ENCODE measurements at places on chromosomes 13 and 19. TPM values are rescaled to one million over a fixed set of nuclear protein-coding genes. Genes with fewer than 3 reads are reported as not detected.

- H3K36me3 ChIP-seq: no peaks in the 10 kb centered on the region
- no peak overlapping the region for H3K4me3 ChIP-seq
- H3K27me3 ChIP-seq: no peaks in the 10 kb centered on the region
Measured at GRCh38 chr19:29001141-29001581, 211.8 kb downstream of the UQCRFS1 start.

GRCh38 chr19:39834287-39834841 lies 402 bp upstream of the DYRK1B start:
- no peak for DNase-seq
- peak overlapping the region; percentile 63 for H3K4me3 ChIP-seq
- H3K27me3 ChIP-seq: no peaks in the 10 kb centered on the region
- H3K27ac ChIP-seq: peak overlapping the region; percentile 84
- H3K4me1 ChIP-seq: peaks cover 25% of the 10 kb centered on the region
- peaks cover 64% of the 10 kb centered on the region for H3K36me3 ChIP-seq

GRCh38 chr19:13978351-13979243 lies 26.3 kb downstream of the DCAF15 start:
- H3K4me1 ChIP-seq: peaks cover 22% of the 10 kb centered on the region
- H3K36me3 ChIP-seq: peaks cover 11% of the 10 kb centered on the region
- no peaks in the 10 kb centered on the region for H3K27me3 ChIP-seq

- H3K27me3 ChIP-seq: no peaks in the 10 kb centered on the region
- H3K4me1 ChIP-seq: peaks cover 8% of the 10 kb centered on the region
- no peak overlapping the region for H3K4me3 ChIP-seq
Measured at GRCh38 chr19:57302020-57302465, 18.2 kb upstream of the ZNF543 start.

GRCh38 chr19:3983936-3984583 lies 1.2 kb downstream of the EEF2 start:
- H3K27me3 ChIP-seq: no peaks in the 10 kb centered on the region
- peak overlapping the region; percentile 87 for H3K4me3 ChIP-seq
- DNase-seq: peak; percentile 53

- H3K27me3 ChIP-seq: no peaks in the 10 kb centered on the region
- peaks cover 47% of the 10 kb centered on the region for H3K4me1 ChIP-seq
- no peak overlapping the region for H3K27ac ChIP-seq
- no peaks in the 10 kb centered on the region for H3K36me3 ChIP-seq
- peak; percentile 44 for DNase-seq
- H3K4me3 ChIP-seq: no peak overlapping the region
Measured at GRCh38 chr13:79457948-79458347, 23.0 kb upstream of the NDFIP2 start.

DNA sequence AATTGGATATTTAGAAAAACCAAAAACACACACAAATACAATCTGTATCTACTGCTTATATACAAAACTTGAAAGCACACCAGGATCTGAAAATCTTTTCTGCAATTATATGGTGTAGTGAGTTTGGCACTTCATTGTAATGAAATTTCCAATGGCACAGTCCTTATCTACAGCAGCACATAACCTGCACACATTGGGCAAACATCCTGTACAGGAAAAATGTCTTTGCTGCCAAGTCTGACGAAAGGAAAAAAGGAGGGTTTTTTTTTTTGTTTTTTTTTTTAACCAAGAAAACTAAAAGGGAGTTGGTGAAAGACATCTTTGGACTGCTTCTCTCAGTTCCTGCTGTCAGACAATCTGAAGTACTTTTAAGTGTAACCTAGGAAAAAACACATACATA lies 107.8 kb downstream of the FOXO1 start:
- peaks cover 54% of the 10 kb centered on the region for H3K36me3 ChIP-seq
- H3K4me1 ChIP-seq: peaks cover 79% of the 10 kb centered on the region
- H3K27ac ChIP-seq: peak overlapping the region; percentile 77
- H3K4me3 ChIP-seq: no peak overlapping the region
- DNase-seq: no peak

DNA sequence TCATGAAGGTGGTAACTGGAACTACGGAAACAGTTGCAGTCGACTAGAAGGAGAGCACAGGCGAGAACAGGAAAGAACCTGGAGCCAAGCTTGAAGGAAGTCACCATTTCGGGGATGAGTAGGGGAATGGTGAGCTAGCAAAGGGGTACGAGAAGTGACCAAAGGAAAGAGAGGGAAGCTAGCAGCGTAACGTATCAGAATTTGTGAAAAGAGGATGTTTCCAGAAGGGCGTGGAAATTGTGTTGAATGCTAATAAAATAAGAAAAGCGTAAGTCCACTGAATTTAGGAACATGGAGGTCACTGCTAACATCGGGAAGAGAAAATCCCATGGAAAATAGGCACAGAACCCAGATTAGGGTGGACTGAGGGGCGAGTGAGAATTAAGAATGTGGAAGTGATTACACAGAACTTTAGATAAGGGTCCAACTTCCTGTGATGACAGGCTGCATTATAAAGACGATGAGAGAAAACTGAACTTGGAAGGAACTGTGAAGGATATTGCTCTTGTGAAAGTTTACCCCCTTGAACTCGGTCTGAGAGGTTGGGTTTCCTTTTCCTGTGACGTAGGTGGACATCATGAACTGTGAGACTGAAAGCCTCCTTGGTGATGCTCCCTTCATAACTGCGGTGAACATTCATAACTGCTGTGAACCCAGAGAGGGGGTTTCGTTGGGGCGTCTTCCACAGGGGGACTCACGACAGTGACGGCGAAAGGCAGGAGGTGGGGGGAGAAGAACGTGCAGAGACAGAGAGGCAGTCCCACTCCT lies 2.0 kb upstream of the FFAR2 start:
- H3K27ac ChIP-seq: no peak overlapping the region
- no peak overlapping the region for H3K4me3 ChIP-seq
- no peaks in the 10 kb centered on the region for H3K36me3 ChIP-seq
- peaks cover 32% of the 10 kb centered on the region for H3K4me1 ChIP-seq
- peaks cover 19% of the 10 kb centered on the region for H3K27me3 ChIP-seq

DNA sequence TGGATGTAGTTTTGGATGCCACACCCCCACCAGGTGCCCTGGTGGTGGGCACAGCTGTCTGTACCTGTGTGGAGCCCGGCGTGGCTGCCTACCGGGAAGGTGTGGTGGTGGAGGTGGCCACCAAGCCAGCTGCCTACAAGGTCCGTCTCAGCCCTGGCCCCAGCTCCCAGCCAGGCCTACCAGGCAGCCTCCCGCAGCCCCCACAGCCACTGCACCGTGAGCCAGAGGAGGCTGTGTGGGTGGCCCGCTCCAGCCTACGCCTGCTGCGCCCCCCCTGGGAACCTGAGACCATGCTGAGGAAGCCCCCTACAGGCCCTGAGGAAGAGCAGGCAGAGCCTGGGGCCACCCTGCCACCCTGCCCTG lies 3.5 kb downstream of the CIC start:
- H3K4me1 ChIP-seq: peaks cover 49% of the 10 kb centered on the region
- DNase-seq: no peak
- no peaks in the 10 kb centered on the region for H3K27me3 ChIP-seq
- H3K36me3 ChIP-seq: peaks cover 28% of the 10 kb centered on the region
- H3K4me3 ChIP-seq: no peak overlapping the region

DNA sequence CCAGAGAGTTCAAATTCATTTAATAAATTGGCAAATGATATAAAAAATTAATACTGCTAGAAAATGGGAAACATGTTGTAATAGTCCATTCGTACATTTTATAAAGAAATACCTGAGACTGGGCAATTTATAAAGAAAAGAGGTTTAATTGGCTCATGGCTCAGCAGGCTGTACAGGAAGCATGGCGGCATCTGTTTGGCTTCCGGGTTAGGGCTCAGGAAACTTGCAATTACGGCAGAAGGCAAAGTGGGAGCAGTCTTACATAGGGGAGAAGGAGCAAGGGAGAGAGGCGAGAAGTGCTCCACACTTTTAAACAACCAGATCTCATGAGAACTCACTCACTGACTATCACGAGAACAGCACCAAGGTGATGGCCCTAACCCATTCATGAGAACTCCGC lies 512.0 kb downstream of the DACH1 start:
- no peaks in the 10 kb centered on the region for H3K36me3 ChIP-seq
- no peak overlapping the region for H3K4me3 ChIP-seq
- no peaks in the 10 kb centered on the region for H3K27me3 ChIP-seq
- H3K27ac ChIP-seq: no peak overlapping the region
- no peaks in the 10 kb centered on the region for H3K4me1 ChIP-seq

DNA sequence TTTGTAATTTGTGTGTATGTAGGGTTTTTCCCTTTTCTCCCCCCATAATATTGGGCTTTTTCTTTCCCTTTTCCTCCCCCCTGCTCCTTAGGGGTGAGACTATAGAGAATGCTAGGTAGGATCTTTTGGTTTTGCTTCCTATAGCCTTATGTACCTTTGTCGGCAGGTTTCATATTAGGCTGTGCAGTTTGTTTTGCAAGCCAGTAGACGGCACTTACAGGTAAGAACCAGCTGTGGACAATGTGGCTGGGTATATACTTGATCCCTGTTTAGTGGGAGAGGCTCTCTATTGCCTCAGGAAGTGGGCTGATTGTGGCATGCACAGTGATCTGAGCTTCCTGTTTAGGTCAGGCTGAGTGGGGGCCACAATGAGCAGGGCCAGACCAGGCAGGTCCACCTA lies 359.2 kb upstream of the OBI1 start:
- H3K4me3 ChIP-seq: no peak overlapping the region
- no peaks in the 10 kb centered on the region for H3K36me3 ChIP-seq
- no peaks in the 10 kb centered on the region for H3K4me1 ChIP-seq
- H3K27me3 ChIP-seq: no peaks in the 10 kb centered on the region
- DNase-seq: no peak

DNA sequence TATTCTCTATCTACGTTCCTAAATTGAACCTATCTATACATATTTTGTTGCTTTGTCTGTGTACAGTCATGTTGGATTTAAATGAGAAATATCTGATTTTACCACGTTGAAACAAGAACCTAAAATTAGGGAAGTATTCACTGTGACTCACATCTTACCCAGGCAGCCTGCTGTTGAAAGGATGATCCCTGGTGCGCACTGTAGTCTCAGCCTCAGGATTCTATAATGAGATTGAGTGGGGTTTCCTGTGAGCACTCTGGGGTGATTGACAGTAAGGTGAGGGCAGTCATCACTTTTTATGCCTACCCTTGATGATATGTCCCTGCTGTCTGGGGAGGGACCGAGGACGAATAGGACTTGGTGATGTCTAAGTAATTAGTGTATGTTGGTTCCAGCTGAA lies 35.4 kb downstream of the PCCA start:
- H3K4me1 ChIP-seq: no peaks in the 10 kb centered on the region
- peaks cover 20% of the 10 kb centered on the region for H3K36me3 ChIP-seq
- no peak overlapping the region for H3K27ac ChIP-seq
- H3K27me3 ChIP-seq: no peaks in the 10 kb centered on the region
- H3K4me3 ChIP-seq: no peak overlapping the region

DNA sequence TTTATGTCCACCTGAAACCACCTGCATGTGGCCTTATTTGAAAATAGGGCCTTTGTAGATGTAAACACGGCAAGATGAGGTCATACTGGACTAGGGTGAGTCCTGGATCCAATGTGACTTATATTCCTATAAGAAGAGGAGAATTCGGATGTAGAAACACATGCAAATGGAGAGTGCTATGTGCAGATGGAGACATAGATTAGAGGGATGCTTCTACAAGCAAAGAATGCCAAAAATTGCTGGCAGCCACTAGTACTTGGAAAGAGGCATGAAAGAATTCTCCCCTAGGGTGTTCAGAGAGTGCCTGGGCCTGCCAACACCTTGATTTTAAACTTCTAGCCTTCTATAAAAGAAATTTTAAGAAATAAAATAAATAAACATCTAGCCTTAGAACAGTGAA lies 226.1 kb downstream of the RFC3 start:
- H3K4me3 ChIP-seq: no peak overlapping the region
- no peaks in the 10 kb centered on the region for H3K4me1 ChIP-seq

GRCh38 chr19:35048911-35049411 lies 7.4 kb downstream of the HPN start:
- no peak overlapping the region for H3K4me3 ChIP-seq
- no peak for DNase-seq
- no peaks in the 10 kb centered on the region for H3K27me3 ChIP-seq

GRCh38 chr13:93562676-93563075 lies 336.1 kb downstream of the GPC6 start:
- H3K36me3 ChIP-seq: no peaks in the 10 kb centered on the region
- H3K4me1 ChIP-seq: no peaks in the 10 kb centered on the region
- H3K4me3 ChIP-seq: no peak overlapping the region
- no peak overlapping the region for H3K27ac ChIP-seq

JUNB gene
- 412 TPM for total RNA-seq

ZNF221 gene
- 1.9 TPM for total RNA-seq

NLRP4 gene
- not detected for total RNA-seq

DACT3 gene
- 2.9 TPM for total RNA-seq

CLIP3 gene
- 0.16 TPM for total RNA-seq

FFAR2 gene
- total RNA-seq: not detected

LYPD5 gene
- 0.86 TPM for total RNA-seq

VPS36 gene
- total RNA-seq: 27.4 TPM

ZNF358 gene
- total RNA-seq: 8.5 TPM

MBOAT7 gene
- 74.9 TPM for total RNA-seq

Measured in activated CD4-positive, alpha-beta T cell treated with anti-CD3 and anti-CD28 coated beads for 36 hours (primary cell).